ENCODE measurements at places on chromosomes 11 and 22.

- H3K4me1 ChIP-seq = no peaks in the 10 kb centered on the region
- no peaks in the 10 kb centered on the region for H3K27me3 ChIP-seq
- no peak for DNase-seq
- H3K4me3 ChIP-seq = no peak overlapping the region
Measured at GRCh38 chr22:48898524-48899250, 929.0 kb downstream of the BRD1 start.

DNA sequence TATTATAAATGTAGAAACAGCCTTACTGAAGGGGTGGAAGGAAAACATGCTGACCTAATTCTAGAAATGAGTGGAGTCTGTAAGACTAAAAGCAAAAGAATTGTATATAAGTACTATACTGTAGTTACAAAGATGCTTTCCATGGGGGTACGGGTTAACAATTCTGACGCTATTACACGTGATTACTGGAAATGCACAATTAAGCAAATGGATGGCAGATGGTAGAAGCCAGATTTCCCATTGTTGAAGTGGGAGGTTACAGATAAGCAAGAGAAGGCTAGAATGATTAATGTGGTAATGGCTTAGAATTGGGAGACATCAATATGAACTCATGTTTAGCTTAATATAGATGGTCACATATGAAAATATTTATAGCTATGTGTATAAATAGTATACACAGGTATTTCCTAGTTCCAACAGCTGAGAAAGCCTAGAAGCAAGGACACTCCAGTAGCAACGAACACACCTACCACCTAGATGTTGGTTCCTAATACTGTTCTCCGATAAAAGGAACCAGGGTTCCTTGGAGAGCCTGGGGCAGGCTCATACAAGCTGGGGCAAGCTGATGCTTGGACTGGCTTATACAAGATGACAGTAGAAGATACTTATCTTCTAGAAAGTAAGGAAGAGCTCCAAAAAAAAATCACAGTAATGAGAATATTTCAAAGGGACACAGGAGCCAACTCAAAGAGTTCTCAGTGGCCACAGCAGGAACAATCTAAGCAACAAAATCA is 13.5 kb downstream of the SMC1B start:
- no peak for DNase-seq
- no peaks in the 10 kb centered on the region for H3K4me1 ChIP-seq
- H3K27ac ChIP-seq = no peak overlapping the region

DNA sequence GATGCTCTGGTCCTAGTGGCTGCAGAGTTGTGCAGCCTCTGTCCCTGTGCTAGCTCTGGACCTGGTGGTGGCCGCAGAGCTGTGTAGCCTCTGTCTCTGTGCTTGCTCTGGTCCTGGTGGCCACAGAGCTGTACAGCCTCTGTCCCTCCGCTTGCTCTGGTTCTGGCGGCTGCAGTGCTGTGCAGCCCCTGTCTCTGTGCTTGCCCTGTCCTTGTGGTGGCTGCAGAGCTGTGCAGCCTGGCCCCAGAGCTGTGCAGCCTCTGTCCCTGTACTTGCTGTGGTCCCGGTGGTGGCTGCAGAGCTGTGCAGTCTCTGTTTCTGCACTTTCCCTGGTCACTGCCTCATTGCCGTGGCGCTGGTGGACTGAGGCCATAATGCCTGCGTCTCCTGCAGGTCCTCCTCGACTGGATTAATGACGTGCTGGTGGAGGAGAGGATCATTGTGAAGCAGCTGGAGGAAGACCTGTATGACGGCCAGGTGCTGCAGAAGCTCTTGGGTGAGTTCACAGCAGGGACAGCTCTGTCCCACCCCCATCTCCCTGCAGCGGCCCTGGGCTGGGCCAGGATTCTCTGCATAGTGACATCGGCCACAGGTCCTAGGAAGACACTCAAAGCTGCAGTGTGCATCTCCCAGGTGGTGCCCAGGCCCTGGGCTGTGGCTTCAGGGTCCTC is 61.9 kb upstream of the PARVG start:
- no peak overlapping the region for H3K4me3 ChIP-seq
- H3K27me3 ChIP-seq = no peaks in the 10 kb centered on the region
- peaks cover 6% of the 10 kb centered on the region for H3K4me1 ChIP-seq
- DNase-seq = no peak
- peaks cover 66% of the 10 kb centered on the region for H3K36me3 ChIP-seq
- no peak overlapping the region for H3K27ac ChIP-seq

- H3K4me3 ChIP-seq = no peak overlapping the region
- no peaks in the 10 kb centered on the region for H3K4me1 ChIP-seq
- H3K36me3 ChIP-seq = peaks cover 15% of the 10 kb centered on the region
- no peak overlapping the region for H3K27ac ChIP-seq
- DNase-seq = no peak
Measured at GRCh38 chr11:68431984-68432645, 28.4 kb upstream of the PPP6R3 start.

GRCh38 chr11:61028135-61028729 is 56.8 kb downstream of the CD6 start:
- peaks cover 7% of the 10 kb centered on the region for H3K36me3 ChIP-seq
- H3K27me3 ChIP-seq = no peaks in the 10 kb centered on the region
- H3K4me1 ChIP-seq = peaks cover 50% of the 10 kb centered on the region

Measured in activated B cell treated with CpG ODN at 0.5 μM for 24 hours (primary cell).